ENCODE measurements at places on chromosomes 13 and 19. TPM values are rescaled to one million over a fixed set of nuclear protein-coding genes. Genes with fewer than 3 reads are reported as not detected.

GRCh38 chr19:51687791-51688670, 5.1 kb upstream of the SPACA6 start:
- peak; percentile 76 for DNase-seq

DNA sequence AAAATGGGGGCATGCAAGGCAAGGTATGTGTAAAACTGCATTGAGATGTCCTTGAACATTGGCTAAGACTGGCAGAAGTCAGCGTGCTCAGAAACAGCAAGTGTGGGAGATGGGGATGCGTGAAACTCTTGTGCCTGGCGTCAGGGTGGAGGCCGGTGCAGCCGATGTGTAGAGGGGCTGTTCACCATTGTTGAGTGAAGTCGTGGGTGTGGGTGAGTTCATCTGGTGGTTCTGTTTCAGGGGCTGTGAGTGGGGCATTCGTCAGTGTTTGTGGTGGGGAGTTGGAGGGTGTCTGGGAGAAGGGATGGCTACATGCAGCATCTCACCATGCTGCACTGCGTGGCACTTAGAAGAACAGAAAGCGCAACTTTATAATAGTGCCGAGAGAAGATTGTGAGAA, 11.4 kb upstream of the MIA start:
- peak; percentile 36 for DNase-seq

- DNase-seq: no peak
Measured at GRCh38 chr19:14606627-14607026, 23.7 kb downstream of the CLEC17A start.

- DNase-seq: no peak
Measured at GRCh38 chr19:3515891-3516422, 9.8 kb downstream of the FZR1 start.

ZNF433 gene
- total RNA-seq: 5.1 TPM

NKPD1 gene
- total RNA-seq: 0.29 TPM

ZNF274 gene
- 11.2 TPM for total RNA-seq

GRCh38 chr13:34816908-34817665, 125.0 kb upstream of the NBEA start:
- no peak for DNase-seq

- DNase-seq: peak; percentile 60
Measured at GRCh38 chr19:19911150-19911549, 10.4 kb downstream of the ZNF93 start.

- peak; percentile 53 for DNase-seq
Measured at GRCh38 chr13:78540058-78540457, 63.3 kb downstream of the POU4F1 start.

KBTBD7 gene
- 5.6 TPM for total RNA-seq

DNA sequence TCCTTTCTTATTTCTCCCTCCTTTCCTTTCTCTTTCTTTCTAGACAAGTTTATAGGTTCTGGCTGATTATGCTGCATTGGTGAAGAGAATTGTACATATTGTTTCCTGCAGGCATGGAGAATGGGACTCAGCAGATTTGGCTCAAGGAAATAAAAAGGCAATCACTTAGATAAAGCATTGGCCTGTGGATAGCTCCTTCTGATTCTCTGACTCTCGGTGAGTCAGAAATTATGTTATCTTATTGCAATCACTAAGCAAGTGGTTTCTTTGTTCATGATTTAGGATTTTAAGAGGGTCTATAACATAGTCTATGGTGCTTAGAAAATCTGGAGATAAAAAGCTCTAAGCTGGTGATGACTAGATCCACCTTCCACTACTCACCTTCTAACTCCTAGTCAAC, 54.0 kb upstream of the POSTN start:
- DNase-seq: no peak

UBE2L5 gene
- total RNA-seq: 0.59 TPM

CCDC8 gene
- total RNA-seq: 17.4 TPM

ZFP82 gene
- 9.0 TPM for total RNA-seq

- peak; percentile 64 for DNase-seq
Measured at GRCh38 chr19:47002106-47002766, 17.4 kb upstream of the NPAS1 start.

RGCC gene
- 2.2 TPM for total RNA-seq

DNA sequence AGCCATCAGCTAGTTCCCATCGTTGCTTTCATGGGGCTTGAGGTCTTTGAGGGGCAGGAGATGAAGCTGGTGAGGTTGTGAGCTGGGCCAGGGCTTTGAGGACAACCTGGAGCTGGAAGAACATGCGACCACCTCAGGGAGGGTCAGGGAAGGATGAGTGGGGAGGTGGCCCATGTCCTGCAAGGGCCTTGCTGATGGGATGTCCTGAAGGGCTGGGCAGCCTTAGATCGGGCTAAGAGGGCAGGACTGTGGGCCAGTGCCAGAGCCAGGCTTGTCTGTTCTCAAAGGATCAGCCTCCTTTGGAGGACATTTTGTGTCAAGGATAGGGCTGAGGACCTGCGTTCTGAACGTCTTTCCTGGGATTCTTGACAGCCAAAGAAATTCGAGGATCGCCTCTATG, 10.5 kb downstream of the CYTH2 start:
- peak; percentile 80 for DNase-seq

CYP2S1 gene
- not detected for total RNA-seq

DNA sequence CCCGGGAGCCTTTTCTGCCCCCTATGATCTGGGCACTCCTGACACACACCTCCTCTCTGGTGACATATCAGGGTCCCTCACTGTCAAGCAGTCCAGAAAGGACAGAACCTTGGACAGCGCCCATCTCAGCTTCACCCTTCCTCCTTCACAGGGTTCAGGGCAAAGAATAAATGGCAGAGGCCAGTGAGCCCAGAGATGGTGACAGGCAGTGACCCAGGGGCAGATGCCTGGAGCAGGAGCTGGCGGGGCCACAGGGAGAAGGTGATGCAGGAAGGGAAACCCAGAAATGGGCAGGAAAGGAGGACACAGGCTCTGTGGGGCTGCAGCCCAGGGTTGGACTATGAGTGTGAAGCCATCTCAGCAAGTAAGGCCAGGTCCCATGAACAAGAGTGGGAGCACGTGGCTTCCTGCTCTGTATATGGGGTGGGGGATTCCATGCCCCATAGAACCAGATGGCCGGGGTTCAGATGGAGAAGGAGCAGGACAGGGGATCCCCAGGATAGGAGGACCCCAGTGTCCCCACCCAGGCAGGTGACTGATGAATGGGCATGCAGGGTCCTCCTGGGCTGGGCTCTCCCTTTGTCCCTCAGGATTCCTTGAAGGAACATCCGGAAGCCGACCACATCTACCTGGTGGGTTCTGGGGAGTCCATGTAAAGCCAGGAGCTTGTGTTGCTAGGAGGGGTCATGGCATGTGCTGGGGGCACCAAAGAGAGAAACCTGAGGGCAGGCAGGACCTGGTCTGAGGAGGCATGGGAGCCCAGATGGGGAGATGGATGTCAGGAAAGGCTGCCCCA, 8.5 kb upstream of the CEACAM7 start:
- DNase-seq: no peak

C19orf81 gene
- not detected for total RNA-seq

IZUMO2 gene
- not detected for total RNA-seq

DNA sequence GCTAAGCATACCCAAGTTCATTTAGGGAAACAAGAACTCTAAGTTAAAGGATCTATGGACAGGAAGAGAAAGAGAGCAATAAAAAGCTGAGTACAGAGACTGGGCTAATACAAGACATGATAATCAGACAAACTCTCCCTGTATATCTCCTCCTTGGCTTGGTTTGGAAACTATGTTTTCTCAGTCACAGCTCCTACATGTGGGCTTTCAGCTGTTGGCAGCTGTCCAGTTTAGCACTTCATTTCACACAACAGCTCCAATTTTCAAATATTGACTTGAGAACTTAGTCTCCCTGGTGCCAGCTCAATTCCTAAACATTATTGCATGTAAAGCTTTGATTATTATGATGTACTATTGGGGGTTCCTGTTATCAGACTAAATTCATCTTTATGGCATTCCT, 222.8 kb upstream of the OBI1 start:
- DNase-seq: no peak
